ENCODE measurements at places on chromosomes 2 and 18.

DNA sequence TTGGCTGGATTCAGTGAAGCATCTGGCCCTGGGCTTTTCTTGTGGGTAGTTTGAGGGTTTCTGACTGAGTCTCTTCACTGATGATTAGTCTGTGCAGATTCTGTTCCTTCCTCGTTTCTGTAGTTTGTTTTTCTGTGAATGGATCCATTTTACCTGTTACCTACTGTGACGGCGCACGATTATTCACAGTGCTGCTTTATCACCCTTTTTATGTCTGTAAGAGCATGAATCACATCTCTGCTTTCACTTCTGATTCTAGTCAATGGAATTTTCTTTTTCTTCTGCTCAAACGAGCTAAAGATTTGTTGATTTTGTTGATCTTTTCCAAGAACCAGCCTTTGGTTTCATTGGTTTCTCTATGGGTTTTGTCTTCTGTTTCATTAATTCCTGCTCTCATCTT is 60.8 kb downstream of the SLC66A2 start:
- no peak for DNase-seq

GRCh38 chr2:12442476-12442847 is 274.3 kb upstream of the TRIB2 start:
- DNase-seq, result no peak

DNA sequence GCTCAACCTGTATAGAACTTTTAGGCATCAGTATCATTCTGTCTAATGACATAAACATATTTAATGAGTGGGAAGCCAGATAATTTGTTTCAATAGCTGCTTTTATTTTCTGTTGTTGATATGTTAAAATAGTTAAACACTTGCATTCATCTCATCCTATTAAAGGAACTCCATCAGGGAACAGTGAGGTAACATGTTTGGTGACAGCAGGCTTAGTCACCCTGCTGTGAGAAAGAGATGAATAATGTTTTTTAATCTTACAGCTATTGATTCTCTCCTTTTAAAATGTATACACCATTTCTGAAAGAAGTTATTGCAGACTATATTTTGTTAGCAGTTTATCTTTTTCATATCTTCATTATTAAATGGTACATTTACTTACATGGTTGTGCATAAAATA is 123.3 kb upstream of the CWC22 start:
- no peak for DNase-seq

DNA sequence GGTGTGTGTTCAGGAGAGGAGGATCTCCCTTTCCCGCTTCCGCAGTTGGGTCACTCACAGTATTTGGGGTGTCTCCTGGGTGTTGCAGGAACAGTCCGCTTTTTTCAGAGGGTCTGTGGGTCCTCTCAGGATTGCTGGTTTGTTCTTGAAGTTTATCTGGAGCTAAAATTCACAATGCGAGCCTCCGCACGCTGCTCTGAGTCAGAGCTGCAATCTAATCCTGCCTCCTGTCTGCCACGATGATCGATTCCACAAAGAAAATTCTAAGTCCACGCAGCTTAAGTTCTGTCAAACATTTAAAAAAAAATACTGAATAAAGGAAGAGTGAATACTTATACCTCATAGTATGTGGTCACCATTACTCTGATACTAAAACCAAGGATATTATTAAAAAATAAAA is 76.5 kb downstream of the RAD51AP2 start:
- DNase-seq, result no peak

GRCh38 chr2:242011167-242011513 is 141.6 kb downstream of the RTP5 start:
- no peak for DNase-seq

DNA sequence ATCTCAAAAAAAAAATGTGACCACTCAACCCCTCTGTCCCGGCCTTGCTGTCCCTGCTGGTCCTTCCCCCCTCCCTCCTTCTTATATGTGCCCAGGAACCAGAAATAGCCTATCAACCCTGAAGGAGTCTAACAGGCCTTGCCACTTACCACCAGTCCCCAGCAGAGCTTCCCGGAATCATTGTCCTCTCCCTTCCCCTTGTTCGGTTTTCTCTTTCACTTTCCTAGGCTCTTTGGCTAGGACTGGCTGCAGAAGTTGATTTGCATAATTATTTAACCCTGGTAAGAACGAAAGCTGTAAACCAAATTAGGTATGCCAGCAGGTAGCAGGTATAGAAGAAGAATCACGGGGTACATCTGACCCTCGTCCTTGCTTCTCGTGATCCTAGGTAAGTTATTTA is 72.6 kb upstream of the ZNF532 start:
- no peak for DNase-seq

DNA sequence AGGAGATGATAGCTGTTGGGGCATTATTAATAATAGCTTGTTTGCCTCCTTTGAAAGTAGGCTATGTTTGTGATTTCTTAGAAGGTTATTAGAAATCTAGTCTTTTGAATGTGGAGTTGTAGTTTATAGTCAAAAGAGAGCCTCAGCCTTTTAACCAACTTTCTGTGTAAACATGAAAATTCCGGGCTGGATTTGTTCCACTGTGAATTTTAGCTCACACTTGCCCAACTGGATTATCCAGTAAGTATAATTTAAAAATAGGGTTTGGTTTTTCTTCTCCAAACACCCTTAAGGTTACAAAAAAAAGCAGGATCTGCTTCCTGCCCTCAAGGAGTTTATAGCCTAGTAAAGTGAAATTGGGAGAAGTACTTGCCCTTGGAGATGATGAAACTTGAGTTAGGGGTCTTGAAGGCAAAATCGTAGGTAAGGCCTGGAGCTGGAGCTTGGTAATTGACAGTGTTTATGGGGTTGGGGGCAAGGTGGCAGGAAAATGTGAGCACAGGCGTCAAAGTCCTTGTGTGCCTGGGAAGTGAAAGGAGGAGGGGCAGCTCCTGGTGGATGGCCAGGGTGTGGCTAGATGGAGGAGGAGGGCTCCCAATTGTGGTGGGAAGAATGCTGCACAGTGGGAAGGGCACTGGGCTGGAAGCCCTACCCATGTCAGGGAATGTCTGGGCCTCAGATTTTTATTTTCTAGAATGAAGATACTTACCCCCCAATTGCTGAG is 21.3 kb downstream of the ITGA6 start:
- DNase-seq, result no peak

DNA sequence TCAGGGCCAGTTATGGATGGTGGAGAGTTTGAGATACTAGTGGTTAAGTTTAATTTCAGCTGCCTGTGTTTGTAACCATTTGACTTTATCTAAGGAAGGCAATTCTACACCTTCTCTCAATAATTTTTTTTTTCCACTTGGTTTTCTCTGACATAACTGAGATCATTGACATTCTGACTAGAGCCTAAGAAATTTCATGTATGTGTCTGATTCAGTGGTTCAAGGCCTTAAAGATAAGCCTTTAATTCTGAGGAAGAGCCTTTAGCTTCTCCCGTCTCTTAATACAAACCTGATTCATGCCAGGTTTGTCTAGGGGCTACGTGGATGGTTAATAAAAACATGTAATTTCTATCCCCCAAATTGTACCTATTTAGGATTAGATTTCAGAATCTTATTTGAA is 971.4 kb downstream of the DPP10 start:
- DNase-seq, result no peak

DNA sequence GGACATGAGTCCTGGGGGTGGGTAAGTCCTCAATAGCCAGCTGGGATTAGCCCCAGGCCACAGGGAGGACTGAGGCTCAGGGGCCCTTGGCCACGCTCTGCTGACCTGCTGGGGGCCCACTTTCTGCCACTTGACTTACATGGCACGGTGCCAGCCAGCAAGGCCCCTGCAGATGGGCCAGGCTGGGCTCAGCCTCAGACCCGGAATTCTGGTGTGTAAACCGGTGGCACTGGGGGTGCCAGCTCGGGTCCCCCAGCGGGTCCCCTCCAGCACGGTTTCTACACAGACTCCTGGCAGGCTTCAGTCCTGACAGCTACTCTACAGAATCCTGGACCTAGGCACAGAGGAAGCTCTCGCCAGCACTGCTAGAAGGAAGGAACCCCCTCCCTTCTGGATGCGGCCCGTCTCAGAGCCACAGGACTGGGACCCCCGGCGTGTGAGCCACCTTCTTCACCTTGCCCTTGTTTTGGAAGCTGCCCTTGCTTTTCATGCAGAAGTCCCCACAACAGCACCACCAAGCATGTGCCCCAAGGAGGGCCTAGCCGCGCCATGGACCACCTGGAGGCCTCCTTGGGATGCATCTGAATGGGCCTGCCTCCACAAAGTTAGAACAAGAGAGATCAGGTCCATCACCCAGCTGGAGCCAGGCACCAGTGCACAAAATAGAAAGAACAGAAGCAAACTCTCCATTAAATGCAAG is 8.0 kb downstream of the HDAC4 start:
- DNase-seq, result no peak

- DNase-seq, result no peak
Observed at GRCh38 chr2:187299122-187299906, 148.7 kb downstream of the CALCRL start.

GRCh38 chr2:134143568-134143967 is 110.3 kb upstream of the MGAT5 start:
- DNase-seq, result no peak

- DNase-seq, result no peak
Observed at GRCh38 chr2:203948733-203949132, 12.2 kb downstream of the ICOS start.

GRCh38 chr18:72762515-72763122 is 105.2 kb downstream of the NETO1 start:
- no peak for DNase-seq

- no peak for DNase-seq
Observed at GRCh38 chr2:670637-671036, 6.6 kb downstream of the TMEM18 start.

All from WERI-Rb-1 (cell line).